ENCODE measurements at places on chromosomes 12 and 14. TPM values are rescaled to one million over a fixed set of nuclear protein-coding genes. Genes with fewer than 3 reads are reported as not detected.

DNA sequence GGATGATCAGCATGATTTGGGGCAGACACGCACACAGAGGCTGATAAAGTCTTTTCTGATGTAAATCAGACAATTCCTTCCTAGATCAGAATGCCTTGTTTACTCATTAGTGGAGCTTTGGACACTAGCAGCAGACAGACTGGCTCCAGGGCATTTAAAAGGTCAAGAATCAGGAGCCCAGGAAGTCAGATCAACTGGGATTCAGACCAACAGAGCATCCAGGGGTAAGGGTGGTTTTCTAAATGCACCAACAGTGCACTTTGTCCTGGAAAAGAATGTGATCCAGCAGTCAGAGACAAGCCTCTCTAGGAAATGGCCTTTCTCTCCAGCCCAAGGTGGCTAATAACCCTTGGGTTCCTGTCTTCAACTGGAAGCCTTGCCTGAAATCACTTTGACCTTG, 405.3 kb downstream of the MED13L start:
- H3K27me3 ChIP-seq, result peaks cover 31% of the 10 kb centered on the region
- no peak overlapping the region for H3K4me3 ChIP-seq
- no peak for DNase-seq
- H3K4me1 ChIP-seq, result no peaks in the 10 kb centered on the region
- no peaks in the 10 kb centered on the region for H3K36me3 ChIP-seq
- no peak overlapping the region for H3K27ac ChIP-seq

DNA sequence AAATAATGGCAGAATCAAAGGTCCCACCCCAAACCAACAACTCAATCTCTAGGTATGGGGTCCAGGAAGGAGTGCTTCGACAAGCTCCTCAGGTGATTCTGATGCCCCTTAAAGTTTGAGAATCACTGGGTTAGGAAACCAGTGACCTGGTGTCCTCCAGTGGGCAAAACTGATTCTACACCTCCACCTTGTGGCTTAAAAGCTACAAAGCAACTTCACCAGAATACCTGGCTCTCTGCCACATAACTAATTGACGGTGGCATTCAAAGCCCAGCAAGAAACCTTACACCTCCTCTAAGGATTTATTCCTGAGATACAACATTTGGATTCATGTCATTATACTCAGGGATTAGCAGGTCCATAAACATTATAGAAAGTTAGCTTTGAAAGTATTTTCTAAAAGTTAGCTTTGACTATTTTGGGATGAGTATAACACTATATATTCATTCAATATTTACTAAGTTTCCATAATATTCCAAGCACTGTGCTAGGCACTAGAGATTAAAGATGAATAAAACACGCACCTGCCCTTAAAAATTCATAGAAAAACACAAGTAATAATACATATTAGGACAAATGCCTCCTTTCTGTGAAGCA, 45.4 kb downstream of the DCAF5 start:
- no peak overlapping the region for H3K27ac ChIP-seq
- H3K36me3 ChIP-seq, result peaks cover 2% of the 10 kb centered on the region
- H3K27me3 ChIP-seq, result no peaks in the 10 kb centered on the region
- DNase-seq, result peak; percentile 26
- H3K4me3 ChIP-seq, result no peak overlapping the region

Gene GNB3
- total RNA-seq, result 0.22 TPM

Gene CLEC12A
- total RNA-seq, result not detected

- peaks cover 13% of the 10 kb centered on the region for H3K27me3 ChIP-seq
- H3K27ac ChIP-seq, result no peak overlapping the region
Observed at GRCh38 chr14:23361320-23361719, 3.7 kb downstream of the EFS start.

Gene GALNT16
- total RNA-seq, result not detected

Gene LTB4R2
- total RNA-seq, result 9.6 TPM

Gene COCH
- total RNA-seq, result 0.45 TPM

- no peaks in the 10 kb centered on the region for H3K36me3 ChIP-seq
- no peak overlapping the region for H3K27ac ChIP-seq
- no peak for DNase-seq
- H3K4me1 ChIP-seq, result no peaks in the 10 kb centered on the region
Observed at GRCh38 chr12:81627336-81628189, 131.6 kb downstream of the PPFIA2 start.

DNA sequence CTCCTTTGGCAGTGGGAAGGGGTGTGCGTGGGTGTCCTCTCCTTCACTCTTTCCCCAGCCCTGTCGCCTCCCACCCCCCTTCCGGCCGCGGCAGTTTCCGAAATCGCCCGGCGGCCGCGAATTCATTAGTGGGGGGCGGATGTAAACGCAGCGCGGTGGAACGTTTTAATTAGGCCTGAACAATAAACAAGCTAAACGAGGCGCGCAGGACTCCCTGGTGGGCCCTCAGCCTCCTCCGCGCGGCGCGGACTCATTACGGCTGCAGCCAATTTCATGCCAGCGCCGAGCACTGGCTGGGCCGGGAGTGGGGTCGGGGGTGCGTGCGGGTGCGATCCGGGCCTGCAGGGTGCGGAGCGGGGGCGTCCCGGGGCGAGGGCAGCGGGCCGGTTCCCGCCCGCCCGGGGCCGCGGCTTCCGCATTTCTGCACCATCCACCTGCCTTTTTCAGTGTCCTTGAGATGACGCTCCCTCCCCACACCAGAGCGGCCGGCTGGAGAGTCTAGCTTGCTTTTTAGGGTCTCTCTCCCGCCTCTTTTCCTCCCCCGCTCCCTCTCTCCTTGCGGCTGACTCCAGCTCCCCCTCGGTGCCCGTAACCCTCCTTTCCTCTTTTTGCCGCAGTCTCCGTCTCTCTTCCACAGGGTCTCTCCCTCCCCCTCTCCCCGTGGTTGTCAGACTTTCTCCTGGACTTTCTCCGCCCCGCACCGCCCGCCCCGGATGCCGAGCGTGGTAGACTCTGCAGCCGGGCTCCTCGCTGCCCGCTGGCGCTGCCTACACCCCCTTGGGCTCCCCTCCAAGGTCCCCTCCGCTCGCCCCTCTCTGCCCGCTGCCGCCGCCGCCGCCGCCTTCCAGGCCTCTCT, at the start of gene CISTR:
TSS of gene CISTR (minus strand) at position 644 of the 856 bp plus-strand sequence.
- DNase-seq, result peak; percentile 48
- no peak within 1 kb of the TSS for H3K4me3 ChIP-seq
- no peak within 1 kb of the TSS for H3K27ac ChIP-seq
- no peaks in the 10 kb centered on the region for H3K36me3 ChIP-seq
- peaks cover 10% of the 10 kb centered on the region for H3K27me3 ChIP-seq

Gene MGST1
- total RNA-seq, result not detected

- no peak overlapping the region for H3K4me3 ChIP-seq
- no peak overlapping the region for H3K27ac ChIP-seq
- no peaks in the 10 kb centered on the region for H3K27me3 ChIP-seq
- peaks cover 14% of the 10 kb centered on the region for H3K4me1 ChIP-seq
Observed at GRCh38 chr12:51888316-51889215, 663 bp downstream of the ANKRD33 start.

DNA sequence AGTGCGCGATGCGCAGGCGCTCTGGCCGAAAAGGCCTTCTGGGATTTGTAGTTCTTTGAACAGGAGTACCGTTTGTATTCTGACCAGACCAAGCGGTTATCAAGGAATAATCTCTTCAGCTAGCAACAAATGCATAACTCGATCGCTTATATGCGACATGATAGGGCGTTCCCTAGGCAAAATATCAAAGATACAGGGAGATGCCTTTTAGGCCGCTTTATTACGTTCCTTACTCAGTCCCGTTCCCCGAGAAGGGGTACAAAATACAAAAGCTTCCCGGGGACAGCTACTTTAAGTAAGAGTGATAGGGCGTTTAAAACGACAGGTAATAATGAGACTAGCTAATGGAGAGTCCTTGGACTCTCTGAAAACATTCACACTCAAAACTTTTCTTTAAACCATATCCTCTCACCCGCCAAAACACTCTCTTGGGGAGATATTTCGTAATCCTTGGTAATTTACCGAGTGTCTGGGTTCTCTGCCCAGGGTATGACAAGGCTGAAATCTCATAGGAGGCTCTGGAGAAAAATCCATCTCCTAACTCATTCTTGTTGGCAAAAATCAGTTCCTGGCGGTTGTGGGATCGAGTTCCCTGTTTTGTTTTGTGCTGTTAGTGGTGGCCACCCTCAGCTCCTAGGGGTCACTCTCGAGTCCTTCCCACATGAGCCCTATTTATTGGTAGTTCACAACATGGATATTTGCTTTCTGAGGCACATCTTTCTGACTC, 412 bp upstream of the SNW1 start:
- peaks cover 27% of the 10 kb centered on the region for H3K4me1 ChIP-seq
- peak overlapping the region; percentile 96 for H3K27ac ChIP-seq
- DNase-seq, result no peak
- peaks cover 10% of the 10 kb centered on the region for H3K36me3 ChIP-seq
- H3K27me3 ChIP-seq, result no peaks in the 10 kb centered on the region

DNA sequence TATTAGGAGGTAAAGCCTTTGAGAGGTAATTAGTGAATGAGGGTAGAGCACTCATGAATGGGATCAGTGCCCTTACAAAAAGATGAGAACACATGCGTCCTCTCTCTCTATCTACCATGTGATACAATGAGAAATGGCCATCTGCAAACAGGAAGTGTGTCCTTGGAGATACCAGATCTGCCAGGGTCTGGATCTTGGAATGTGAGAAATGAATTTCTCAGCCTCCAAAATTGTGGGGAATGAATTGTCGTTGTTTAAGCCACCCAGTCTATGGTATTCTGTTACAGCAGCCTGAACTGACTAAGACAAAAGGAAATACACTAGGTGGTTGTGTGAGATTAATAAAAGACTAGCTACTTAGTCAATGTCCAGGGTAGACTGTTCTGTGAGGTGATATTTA, 366.6 kb downstream of the NELL2 start:
- H3K4me3 ChIP-seq, result no peak overlapping the region
- H3K36me3 ChIP-seq, result peaks cover 6% of the 10 kb centered on the region
- H3K27me3 ChIP-seq, result no peaks in the 10 kb centered on the region
- DNase-seq, result no peak
- H3K27ac ChIP-seq, result no peak overlapping the region
- no peaks in the 10 kb centered on the region for H3K4me1 ChIP-seq

Gene VSIG10
- total RNA-seq, result 7.6 TPM

DNA sequence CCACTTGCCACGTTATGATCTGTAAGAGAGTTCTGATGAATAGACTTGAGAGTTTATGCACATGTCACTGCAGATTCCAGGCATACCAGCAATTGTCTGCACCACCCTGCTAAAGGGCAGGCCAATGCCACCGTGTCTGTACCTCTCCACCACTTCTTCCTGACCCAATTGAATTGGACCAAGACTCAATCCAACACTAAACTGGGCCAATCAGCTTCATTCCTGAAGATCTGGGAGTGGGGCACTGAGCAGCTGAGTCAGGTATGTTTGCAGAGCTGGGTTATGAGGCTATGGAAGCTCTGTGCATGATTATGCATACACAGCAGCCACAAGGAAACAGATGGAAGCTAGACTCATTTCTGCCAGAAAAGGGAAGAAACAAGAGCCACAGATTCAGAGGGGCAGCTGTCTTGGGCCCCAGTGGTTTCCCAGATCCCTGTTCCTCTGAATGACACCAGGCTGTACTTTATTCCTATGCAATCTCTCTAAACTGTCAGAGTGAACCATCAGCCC, 28.0 kb downstream of the DAO start:
- H3K4me1 ChIP-seq, result no peaks in the 10 kb centered on the region
- no peak for DNase-seq
- no peaks in the 10 kb centered on the region for H3K36me3 ChIP-seq

Gene CFAP251
- 1.3 TPM for total RNA-seq

DNA sequence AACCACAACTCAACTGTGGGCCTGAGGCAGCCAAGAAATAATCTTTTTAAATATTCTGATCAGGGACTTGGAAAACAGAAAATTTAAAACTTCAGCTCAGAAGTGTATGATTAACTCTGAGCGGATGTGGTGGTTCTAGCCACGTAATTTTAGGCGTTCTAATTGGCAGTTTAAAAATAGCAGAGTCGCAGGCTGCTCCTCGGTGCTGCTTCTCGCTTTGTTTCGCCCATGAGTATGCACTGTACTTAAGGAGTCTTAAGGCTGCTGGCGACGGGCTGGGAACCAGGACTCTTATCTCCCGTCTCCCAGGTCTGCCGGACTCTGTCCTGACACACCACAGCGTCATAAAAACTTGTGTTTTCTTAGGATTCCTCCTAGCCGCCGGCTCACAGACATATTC, 113.4 kb upstream of the PELI2 start:
- H3K27ac ChIP-seq, result no peak overlapping the region
- H3K4me1 ChIP-seq, result peaks cover 32% of the 10 kb centered on the region
- H3K27me3 ChIP-seq, result peaks cover 52% of the 10 kb centered on the region
- peak; percentile 46 for DNase-seq

DNA sequence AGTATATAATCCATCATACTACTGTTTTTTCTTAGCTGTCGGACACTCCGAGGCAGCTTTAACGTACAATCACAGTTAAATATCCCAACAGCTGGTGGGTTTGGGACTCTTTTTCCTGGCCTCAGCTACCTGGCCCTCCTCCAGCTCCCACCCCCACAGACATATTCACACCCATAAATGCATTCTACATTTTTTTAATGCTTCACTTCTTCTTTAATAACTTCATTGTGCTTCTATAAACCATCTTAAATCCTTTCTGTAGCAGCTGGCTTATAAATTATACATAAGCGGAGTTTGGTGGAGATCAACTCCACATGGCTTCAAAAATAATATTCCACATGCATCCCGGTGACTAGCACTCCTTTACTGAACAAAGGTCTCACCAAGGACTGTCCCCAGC, 33.3 kb downstream of the TDG start:
- H3K4me3 ChIP-seq, result no peak overlapping the region
- H3K27ac ChIP-seq, result no peak overlapping the region
- DNase-seq, result no peak
- peaks cover 18% of the 10 kb centered on the region for H3K27me3 ChIP-seq

DNA sequence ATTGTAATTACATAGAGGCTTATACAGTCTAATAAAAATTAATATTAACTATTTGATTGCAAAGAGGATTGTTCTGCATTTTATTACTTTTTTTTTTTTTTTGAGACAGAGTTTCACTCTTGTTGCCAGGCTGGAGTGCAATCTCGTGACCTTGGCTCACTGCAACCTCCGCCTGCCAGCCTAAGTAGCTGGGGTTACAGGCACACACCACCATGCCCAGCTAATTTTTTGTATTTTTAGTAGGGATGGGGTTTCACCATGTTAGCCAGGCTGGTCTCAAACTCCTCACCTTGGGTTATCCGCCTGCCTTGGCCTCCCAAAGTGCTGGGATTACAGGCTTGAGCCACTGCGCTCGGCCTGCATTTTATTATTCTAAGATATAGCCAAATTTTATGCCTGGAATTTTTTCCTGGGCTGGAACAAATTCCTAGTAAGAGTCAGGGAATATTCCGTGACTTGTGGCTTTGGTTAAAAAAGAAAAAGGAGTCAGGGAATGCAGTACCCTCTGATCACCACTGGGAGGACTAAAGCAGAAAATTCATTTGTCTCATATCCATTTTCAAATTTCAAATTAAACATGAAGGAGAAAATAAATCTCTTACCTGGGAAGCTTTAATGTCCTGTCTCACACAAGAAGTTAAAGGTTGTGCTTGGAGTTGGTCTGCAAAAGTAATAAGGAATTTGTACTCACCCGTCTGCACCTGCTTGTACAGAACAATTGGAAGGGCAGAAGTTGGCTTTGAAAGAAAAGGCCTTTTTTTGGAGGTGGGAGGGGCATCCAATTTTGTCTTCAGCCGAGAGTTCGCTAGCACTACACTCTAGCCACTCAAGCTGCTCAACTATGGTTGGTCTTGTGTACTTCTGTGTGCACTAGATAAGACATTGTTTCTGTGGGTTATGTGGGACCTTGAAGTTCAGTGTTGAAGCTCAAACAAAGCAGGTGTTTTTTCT, 8.7 kb downstream of the MARK3 start:
- no peak overlapping the region for H3K27ac ChIP-seq
- H3K4me3 ChIP-seq, result no peak overlapping the region
- H3K36me3 ChIP-seq, result peaks cover 3% of the 10 kb centered on the region
- no peaks in the 10 kb centered on the region for H3K27me3 ChIP-seq

Gene PTPRB
- not detected for total RNA-seq

Measured in activated CD4-positive, alpha-beta memory T cell treated with anti-CD3 and anti-CD28 coated beads for 36 hours (primary cell).